Activated CD8-positive, alpha-beta T cell treated with anti-CD3 and anti-CD28 coated beads, Interleukin-2, amount 10 ng/mL, durations not matched to agents 7 days and 5 days (primary cell): ENCODE measurements at places on chromosomes 4 and X. TPM values are rescaled to one million over a fixed set of nuclear protein-coding genes. Genes with fewer than 3 reads are reported as not detected.

The HSPA4L gene
- total RNA-seq: 0.16 TPM

The GPR34 gene
- 1.3 TPM for total RNA-seq

- H3K4me3 ChIP-seq: no peak overlapping the region
- no peaks in the 10 kb centered on the region for H3K4me1 ChIP-seq
- DNase-seq: no peak
- no peaks in the 10 kb centered on the region for H3K36me3 ChIP-seq
These were observed 117.8 kb upstream of the PJA1 start for GRCh38 chrX:69282893-69283690.

DNA sequence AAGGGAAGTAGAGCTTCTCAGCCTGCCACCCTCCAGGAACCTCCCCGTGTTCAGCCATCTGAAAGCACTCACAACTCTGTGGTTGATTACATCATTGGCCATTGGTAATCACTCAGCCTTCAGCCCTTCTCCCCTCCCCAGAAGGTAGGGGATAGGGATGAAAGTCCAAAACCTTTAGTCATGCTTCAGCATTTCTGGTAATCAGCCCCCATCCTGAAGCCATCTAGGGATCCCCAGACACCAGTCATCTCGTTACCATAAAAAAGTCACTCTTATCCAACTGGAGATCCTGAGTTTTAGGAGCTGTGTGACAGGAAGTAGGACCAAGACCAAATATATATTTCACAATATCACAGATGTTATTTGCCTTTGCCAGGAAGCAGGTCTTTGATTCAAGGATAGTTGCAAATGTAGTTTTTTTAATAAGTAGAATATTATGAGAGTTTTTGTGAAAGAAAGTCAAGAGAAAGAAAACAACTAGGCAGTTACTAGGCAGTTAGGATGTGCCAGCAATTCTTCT is 364.6 kb upstream of the NOCT start:
- H3K27ac ChIP-seq: no peak overlapping the region
- no peaks in the 10 kb centered on the region for H3K27me3 ChIP-seq
- H3K4me3 ChIP-seq: no peak overlapping the region
